T-helper 1 cell treated with Interleukin-12 subunit alpha and Interleukin-12 subunit beta and Interleukin-4 antibody, amounts not matched to agents 30 ng/mL and 1 ng/mL, for 36 hours (primary cell): ENCODE measurements at places on chromosomes 7 and 10. TPM values are rescaled to one million over a fixed set of nuclear protein-coding genes. Genes with fewer than 3 reads are reported as not detected.

FXYD4 gene
- total RNA-seq: not detected in 2 replicates

CYP17A1 gene
- not detected in 2 replicates for total RNA-seq

CDC14C gene
- not detected in 2 replicates for total RNA-seq

MGMT gene
- 14.9 and 17.1 TPM in 2 replicates for total RNA-seq

DUSP5 gene
- total RNA-seq: 131 and 132 TPM in 2 replicates

DNAJC9 gene
- 47.2 and 47.6 TPM in 2 replicates for total RNA-seq

NODAL gene
- not detected in 2 replicates for total RNA-seq

ADAM12 gene
- total RNA-seq: 0.07 and 0.17 TPM in 2 replicates

TRIP6 gene
- total RNA-seq: 26.3 and 28.4 TPM in 2 replicates

CPEB3 gene
- 3.6 and 3.8 TPM in 2 replicates for total RNA-seq

PTTG1IP2 gene
- not detected in 2 replicates for total RNA-seq

IMPDH1 gene
- 63.2 and 66.6 TPM in 2 replicates for total RNA-seq

MGAM2 gene
- not detected in 2 replicates for total RNA-seq

EN2 gene
- not detected in 2 replicates for total RNA-seq

NPSR1 gene
- total RNA-seq: not detected in 2 replicates

SFXN2 gene
- total RNA-seq: 20.9 and 25.6 TPM in 2 replicates

MEPCE gene
- 42.3 and 43.4 TPM in 2 replicates for total RNA-seq

NOLC1 gene
- total RNA-seq: 100 and 109 TPM in 2 replicates

GCK gene
- 0.15 TPM in 1 of 2 replicates, not detected in the other for total RNA-seq

COBL gene
- total RNA-seq: not detected in 2 replicates

LRRC61 gene
- 40.2 and 41.6 TPM in 2 replicates for total RNA-seq

ENTPD7 gene
- total RNA-seq: 9.4 and 9.5 TPM in 2 replicates

TMEM184A gene
- not detected in 2 replicates for total RNA-seq

CALD1 gene
- 1.0 and 1.3 TPM in 2 replicates for total RNA-seq

TCAF2 gene
- total RNA-seq: 28.7 and 31.2 TPM in 2 replicates

UPP1 gene
- 79.4 and 79.6 TPM in 2 replicates for total RNA-seq

SYCE1 gene
- total RNA-seq: 0.25 and 0.32 TPM in 2 replicates

MYOZ1 gene
- not detected in 2 replicates for total RNA-seq

TIMM23 gene
- 62.2 and 64.3 TPM in 2 replicates for total RNA-seq

VPS37D gene
- 0.15 and 0.27 TPM in 2 replicates for total RNA-seq

SLC13A1 gene
- total RNA-seq: not detected in 2 replicates

HMX2 gene
- not detected in 2 replicates for total RNA-seq

TRPV5 gene
- 0.10 TPM in 1 of 2 replicates, not detected in the other for total RNA-seq

MALRD1 gene
- not detected in 2 replicates for total RNA-seq

ARHGEF5 gene
- 9.8 and 11.0 TPM in 2 replicates for total RNA-seq

CLCN1 gene
- 0.07 TPM in 2 replicates for total RNA-seq

KAZALD1 gene
- total RNA-seq: 0.34 and 0.47 TPM in 2 replicates

MICALL2 gene
- total RNA-seq: 0.88 and 2.5 TPM in 2 replicates

PON1 gene
- not detected in 2 replicates for total RNA-seq

CYP51A1 gene
- total RNA-seq: 47.2 and 52.7 TPM in 2 replicates

R3HCC1L gene
- 17.5 and 18.3 TPM in 2 replicates for total RNA-seq

MOGAT3 gene
- total RNA-seq: not detected in 2 replicates

EPHA1 gene
- total RNA-seq: 0.20 and 0.66 TPM in 2 replicates

GPC2 gene
- total RNA-seq: 4.4 and 5.6 TPM in 2 replicates

RADIL gene
- 0.15 TPM in 1 of 2 replicates, not detected in the other for total RNA-seq

GNAT3 gene
- total RNA-seq: not detected in 2 replicates

CARD11 gene
- 141 and 143 TPM in 2 replicates for total RNA-seq

NEUROD6 gene
- not detected in 2 replicates for total RNA-seq

PPP1R17 gene
- not detected in 2 replicates for total RNA-seq

OPALIN gene
- total RNA-seq: not detected in 2 replicates
